ENCODE measurements at places on chromosomes 6 and 20.
A peak's percentile ranks its signal among the peaks of the same experiment; 100 is the strongest.

DNA sequence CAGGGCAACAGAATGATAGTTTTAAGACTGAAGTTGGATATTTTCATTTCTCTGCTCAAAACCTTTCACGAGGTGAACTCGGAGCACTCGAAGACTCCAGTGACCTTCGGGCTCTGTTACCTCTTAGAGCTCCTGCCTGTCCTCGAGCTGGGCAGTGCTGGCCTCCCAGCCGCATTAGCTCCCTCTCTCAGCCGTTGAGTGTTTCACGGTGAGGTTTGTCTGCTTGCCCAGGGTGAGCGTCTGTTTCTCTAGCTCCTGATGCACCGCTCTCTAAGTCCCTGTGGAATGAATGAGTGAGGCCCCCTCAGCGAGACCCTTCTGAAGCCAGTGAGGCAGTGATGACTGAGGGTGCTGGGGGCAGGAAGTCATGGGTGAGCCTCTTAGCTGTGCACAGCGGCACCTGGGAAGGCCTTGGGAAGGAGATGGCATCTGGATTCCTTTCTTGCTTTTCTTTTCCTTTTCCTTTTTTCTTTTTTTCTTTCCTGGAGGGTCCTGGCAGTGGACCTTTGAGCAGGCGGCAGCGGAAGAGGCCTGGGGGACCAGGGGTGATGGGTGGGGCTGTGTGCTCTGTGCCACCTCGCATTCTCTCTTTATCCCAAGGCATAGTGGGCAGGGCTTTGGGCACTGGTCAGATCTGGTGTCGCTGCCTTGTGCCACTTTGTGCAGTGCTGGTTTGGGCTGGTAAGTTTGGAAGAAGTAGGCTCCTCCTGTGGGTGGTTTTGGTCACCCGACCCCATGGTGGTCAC lies 2.2 kb downstream of the PSMG4 start:
- DNase-seq, result no peak

- DNase-seq, result no peak
Measured at GRCh38 chr20:41394931-41395666, 28.5 kb upstream of the EMILIN3 start.

GRCh38 chr6:132004668-132005067 lies 53.5 kb upstream of the CCN2 start:
- no peak for DNase-seq

GRCh38 chr20:49724408-49725223 lies 10.9 kb upstream of the B4GALT5 start:
- peak; percentile 28 for DNase-seq

DNA sequence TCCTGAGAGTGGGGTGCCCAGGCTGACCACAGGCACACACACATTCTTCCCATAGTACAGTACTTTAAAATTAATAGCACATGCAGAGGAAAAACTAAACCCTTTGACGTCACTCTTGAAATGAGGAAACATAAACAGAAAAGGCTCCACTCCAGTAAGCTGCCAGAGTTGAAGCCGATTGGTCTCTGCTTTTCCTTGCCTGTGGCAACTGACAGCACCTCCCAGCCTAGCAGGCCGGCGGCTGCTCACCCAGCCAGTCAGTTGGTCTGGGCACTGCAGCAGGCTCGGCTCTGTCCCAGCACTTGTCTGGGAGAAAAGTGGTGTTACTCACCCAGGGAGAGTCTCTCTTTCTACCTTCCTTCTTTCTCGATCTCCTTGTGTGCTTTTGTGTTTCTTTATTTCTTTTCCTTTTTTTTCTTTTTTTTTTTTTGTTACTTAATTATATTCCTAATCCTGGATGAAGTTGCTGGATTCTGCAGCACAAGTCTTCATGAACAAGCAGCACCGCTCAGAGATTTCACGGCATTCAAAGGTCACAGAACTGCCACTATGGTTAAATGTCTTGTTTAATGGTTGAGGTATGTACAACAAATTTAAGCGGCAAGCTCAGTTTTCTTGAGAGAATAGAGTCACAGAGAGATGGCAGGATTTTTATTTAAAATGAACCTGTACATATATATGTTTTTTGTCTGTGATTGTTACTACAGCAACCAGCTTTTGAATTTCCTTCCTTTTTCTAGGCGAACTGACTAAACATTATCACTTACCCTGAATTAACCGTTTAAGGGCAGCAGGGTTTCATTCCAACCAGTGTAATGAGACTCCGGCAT lies at the start of gene PDE7B:
TSS of gene PDE7B (plus strand) at position 260 of the 830 bp plus-strand sequence.
- DNase-seq, result peak; percentile 62

- no peak for DNase-seq
Measured at GRCh38 chr20:60003776-60004175, 45.6 kb downstream of the CDH26 start.

DNA sequence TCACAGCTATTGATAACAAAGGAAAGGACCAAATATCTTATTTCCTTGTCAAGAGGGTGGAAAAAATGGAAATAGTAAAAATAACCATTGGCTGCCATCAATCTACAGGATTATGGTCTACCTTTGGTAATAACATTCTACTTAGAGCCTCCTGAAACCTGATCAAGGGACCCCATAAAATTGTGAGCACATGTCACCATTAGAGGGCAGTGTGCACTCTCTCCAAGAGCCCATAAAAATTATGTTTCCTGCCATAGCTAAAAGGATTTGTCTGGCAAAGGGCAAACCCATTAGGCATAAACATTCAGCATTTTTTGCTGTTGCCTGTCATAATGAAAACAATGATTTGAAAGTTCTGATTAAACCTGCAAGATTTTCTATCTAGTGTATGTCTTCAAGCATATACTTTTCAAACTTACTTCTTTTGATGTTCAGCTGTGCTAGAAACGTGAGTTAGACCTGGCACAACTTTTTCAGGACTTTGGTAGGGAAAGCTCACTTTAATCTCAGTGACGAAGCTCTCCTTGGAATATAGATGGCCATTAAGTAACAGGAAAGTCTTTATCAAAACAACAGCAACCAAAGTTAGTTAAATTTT lies 120.7 kb upstream of the ZFP64 start:
- DNase-seq, result peak; percentile 91

DNA sequence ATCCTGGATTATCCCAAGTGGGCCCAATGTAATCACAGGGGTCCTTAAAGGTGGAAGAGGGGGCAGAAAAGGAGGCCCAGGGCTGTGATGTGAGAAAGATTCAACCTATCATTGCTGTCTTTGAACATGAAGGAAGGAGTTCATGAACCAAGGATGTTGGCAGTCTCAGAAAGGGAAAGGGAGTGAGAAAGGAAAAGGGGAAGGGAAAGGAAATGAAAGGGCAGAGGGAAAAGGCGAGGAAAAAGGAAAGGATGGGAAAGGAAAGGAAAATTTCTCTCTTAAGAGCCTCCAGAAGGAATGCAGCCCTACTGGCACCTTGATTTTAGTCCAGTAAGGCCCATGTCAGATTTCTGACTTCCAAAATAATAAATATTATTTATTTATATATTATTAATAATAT lies 687.8 kb downstream of the COL12A1 start:
- DNase-seq, result no peak

DNA sequence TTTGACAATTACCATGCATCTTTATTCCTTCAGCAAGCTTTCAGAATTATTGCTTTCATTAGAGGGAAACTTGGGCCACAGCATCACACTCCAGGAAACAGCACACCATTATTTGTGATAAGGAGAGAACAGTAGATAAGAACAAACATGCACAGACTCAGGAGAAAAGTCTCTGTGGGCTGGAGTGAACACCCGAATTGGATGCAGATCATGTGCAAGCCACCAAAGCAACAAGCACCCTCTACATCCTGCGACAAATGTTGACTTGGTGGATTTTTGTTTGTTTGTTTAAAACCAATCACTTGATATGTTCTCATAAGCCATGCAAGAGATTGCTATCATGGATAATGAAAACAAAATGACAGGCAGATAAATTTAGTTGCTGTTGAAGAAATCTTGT lies 67.7 kb upstream of the ZFP64 start:
- no peak for DNase-seq

DNA sequence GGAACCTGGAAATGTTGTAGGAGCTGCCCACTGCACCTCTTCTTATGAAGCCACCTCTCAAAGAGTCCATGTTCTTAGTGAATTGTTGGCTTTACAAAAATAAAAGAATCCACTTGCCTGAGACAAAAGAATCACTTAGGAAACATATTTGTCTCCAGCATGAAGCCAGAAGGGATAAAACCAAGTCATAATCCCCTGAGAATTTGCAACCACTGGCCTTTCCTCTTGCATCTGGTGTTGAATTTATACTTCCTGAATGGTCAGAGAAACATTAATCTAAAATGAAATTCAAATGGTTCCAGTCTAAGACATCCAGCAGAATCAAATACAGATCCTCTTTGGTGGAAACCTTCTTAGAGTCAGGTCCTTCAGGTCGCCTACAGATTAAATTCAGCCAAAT lies 192.5 kb upstream of the ECI2 start:
- no peak for DNase-seq

DNA sequence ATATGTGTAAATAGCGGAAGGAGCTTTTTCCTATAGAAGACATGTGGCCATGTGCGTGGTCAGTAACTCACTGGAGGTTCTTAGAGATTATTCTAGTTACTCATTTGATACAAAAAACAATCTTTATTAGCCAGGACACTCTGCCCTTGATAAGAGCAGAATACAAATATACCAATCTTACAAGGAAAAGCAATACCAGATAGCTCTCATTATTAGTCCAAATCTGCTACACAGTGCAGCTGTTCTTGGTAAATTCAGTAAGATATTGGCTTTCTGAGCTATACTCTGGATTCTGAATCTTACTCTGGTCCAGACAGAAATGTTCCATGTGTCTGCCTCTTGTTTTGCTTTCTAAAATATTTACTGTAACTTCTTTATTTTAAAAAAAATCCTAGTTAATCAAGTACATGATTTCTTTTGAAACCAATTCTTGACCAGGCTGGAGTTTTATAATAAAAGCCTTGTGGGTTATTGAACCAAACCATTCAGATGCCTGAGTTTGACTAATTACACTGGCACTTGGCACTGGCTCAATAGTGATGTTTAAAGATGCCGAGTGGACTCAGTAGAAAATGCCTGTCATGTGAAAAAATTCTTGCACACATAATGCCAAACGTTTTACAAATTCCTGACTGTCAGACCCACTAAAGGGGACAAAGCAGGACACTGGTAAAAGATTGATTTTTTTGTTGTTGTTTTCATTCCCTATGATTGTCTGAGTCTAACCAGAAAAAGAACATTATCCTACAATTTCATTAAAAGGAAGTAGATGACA lies 242.8 kb upstream of the TCF21 start:
- no peak for DNase-seq

- no peak for DNase-seq
Measured at GRCh38 chr20:43853174-43853803, 61.4 kb upstream of the TOX2 start.

GRCh38 chr20:17635332-17636244 lies 46.5 kb downstream of the RRBP1 start:
- no peak for DNase-seq

DNA sequence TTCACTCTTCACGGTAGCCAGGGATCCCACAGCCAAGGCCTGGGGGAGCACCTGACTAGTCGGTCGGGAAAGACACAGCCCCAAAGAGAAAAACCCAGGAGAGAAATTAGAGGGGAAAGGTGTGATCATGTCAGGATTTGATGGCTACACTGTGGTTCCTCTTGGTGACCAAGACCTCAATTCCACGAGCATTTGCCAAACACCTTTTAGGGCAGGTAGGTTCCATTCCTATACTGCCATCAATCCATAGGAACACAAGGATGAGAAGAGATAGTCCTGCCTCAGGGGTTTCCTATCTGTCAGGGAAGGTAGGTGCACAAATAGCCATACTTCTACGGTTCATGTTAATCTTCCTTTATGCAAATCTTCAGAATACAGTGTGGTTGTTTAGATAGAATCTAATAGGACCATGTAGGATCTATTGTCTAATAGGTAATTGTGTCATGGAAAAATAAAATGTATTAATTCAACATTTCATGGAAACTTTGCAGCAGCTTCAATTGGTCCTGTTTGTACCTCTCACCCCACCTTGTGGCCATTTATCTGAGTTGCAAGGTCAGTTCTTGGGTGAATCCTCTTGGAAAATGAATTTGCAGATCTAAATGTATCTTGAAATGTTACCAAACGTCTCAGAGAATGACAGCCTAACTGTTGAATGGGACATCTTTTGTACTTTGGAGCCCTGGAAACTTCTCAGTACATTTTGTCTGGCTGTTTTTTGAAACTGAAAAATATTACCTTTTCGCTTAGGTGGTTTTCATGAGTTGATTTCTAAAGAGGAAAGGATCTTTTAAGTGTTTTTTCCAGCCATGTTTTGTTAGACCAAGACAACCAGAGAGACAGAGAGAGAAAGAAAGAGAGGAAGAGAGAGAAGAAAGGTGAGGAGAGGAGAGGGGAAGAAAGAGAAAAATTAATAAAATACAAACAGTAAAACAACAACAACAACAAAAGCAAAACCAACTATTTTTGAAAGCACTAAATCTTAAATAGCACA lies 33.7 kb upstream of the IYD start:
- peak; percentile 61 for DNase-seq

DNA sequence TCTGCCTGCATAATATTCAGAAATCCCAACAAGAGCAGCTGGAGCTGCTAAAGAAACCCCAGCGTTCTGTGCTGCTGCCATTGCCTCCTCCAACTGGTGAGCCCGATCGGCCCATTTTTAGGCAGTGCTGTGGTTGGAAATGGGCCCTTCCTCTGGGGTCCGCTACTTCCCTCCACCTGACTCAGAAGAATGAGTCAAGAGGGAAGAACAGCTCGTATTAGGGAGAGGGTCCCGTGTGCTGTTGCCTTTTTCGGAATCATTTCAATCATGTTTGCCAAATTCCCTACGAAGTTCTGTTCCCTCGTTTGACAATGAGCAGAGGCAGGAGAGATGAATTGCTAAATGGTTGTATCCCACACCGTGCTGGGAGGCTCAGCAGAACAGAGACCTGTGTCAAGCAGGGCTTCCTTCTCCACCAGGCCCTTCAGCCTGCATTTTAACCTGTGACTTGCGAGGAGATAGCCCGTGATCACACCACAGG lies 38.4 kb downstream of the THBS2 start:
- DNase-seq, result no peak

GRCh38 chr20:39878320-39878719 lies 810.7 kb downstream of the MAFB start:
- no peak for DNase-seq

- DNase-seq, result peak; percentile 87
Measured at GRCh38 chr6:27295301-27296079, 16.6 kb downstream of the POM121L2 start.

DNA sequence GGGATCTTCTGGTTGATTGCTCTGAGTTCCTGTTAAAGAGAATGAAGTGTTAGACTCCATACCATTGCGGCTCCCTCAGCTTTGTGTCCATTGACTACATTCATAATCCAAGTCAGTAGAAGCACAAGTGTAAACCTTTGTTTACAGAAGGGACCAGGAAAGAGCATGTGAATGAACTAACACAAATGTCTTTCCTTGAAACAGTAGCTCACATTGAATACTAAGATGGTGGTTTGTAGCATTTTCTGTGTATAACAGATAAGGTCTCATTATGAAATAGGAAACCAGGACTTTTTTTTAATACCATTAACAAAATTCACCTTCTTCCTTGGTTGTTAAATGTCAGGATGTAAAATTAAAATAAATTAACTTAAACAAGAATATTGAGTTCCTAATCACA lies 8.4 kb downstream of the STXBP5 start:
- DNase-seq, result no peak

DNA sequence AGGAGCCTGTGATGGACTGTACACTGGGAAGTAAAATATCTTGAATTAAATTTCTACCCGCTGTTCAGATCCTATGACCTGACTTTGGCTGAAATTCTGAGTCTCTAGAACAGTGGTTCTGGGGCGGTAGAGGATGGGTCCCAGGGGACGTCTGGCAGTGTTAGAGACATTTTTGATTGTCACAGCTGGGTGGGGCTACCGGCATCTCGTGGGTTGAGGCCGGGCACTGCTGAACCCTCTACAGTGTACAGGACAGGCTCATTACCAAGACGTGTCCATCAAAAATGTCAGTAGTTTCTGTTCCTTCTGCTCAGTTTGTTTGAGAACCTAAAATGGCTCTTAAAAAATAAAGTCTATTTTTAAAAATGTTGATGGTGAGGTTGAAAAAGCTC lies 11.5 kb upstream of the RPS6KA2 start:
- DNase-seq, result no peak

Measured in SK-N-MC (cell line).